Testis (tissue), 5 donors: ENCODE measurements at places on chromosomes 4 and X.
A peak's percentile ranks its signal among the peaks of the same experiment; 100 is the strongest.

DNA sequence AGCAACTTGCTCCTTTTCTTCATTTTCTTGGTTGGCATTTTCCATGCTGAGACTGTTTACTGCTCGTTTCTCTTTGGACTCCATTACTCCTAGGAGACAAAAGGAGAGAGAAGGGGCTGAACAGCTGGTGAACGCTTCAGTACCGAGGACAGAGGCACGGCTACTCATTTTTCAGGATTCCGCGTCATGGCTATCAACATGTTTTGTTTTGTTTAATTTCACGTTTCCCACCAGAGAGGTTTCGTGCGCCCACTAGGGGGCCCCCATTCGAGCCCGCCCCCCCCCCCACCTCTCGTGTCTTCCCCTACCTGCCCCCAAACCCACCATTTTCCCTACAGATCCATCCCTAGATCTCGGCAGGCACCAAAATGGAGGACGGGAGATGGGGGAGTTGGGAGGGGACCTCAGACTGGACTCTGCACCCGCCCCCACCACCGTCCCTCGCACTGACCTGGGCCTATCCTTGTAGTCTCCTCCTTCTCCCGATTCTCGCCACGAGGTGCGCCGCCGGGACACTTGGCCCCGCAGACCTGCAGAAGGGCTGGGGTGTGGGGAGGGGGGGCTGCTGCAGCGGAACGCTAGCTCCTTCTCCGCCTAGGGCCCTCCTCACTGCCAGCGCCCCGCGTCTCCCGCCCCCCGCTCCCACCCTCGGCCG lies 653 bp downstream of the BEX1 start:
- DNase-seq = peak; percentile 58

DNA sequence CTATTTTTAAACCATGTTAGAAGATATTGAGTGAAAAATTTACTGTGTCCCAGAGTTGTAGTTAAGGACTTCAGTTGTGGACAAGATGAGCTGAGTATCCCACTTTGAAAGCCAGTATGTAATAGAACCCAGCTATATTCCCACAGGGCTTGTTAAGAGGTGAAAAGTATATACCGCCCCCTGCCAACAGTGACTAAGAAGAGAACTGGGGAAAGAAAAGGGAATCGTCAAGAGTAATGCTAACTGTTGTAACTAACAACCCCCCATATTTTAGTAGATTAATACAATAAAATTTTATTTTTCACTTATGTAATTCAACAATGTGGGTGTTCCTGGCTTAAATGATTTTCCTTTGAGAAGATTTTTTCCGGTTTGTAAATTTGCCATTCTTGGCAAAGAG lies 250.4 kb upstream of the GIMD1 start:
- no peak for DNase-seq

DNA sequence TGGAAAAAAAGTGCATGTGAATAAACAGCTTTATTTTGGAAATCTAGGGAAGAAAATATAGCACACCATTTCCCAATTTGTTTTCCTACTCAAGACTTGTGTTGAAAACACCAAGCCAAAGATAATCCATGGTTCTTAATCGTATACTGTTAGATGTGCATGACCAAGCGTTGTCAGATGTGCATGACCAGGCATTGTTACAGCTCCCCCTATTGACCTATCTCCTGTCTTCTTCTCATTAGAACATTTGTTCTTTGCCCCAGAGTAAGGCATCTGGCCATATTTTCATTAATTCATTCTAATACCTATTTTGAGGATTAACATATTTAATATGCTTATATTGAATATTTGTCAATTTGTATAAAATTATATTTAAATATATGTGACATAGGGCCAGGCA lies 14.4 kb upstream of the VCX start:
- DNase-seq = peak; percentile 13

GRCh38 chrX:41481264-41482109 lies 34.3 kb downstream of the NYX start:
- DNase-seq = no peak

GRCh38 chrX:85903692-85904471 lies 143.5 kb downstream of the CHM start:
- no peak for DNase-seq
